ENCODE measurements at places on chromosomes 7 and 10.
A peak's percentile ranks its signal among the peaks of the same experiment; 100 is the strongest.

DNA sequence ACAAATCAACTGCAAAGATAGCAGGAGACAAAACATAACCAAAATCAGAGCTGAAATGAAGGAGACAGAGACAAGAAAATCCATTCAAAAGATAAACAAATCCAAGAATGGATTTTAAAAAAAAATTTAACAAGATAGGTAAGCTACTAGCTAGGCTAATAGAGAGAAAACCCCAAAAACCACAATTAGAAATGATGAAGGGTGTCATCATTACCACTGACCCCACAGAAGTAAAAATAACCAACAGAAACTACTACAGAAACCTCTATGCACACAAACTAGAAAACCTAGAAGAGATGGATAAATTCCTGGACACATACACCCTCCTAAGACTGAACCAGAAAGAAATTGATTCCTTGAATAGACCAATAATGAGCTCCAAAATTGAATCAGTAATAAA is 117.6 kb downstream of the DNAJC1 start:
- DNase-seq = no peak

GRCh38 chr10:75755528-75755927 is 324.1 kb downstream of the LRMDA start:
- DNase-seq = no peak

- peak; percentile 6 for DNase-seq
Observed at GRCh38 chr7:143487566-143487965, 9.9 kb downstream of the TAS2R41 start.

GRCh38 chr10:85177767-85178166 is 849.4 kb downstream of the CCSER2 start:
- DNase-seq = no peak

- DNase-seq = no peak
Observed at GRCh38 chr10:54758791-54759190, 42.2 kb downstream of the PCDH15 start.

- DNase-seq = no peak
Observed at GRCh38 chr7:94547126-94547525, 37.5 kb downstream of the CASD1 start.

Data from RPMI7951 (cell line).